Activated CD4-positive, CD25-positive, alpha-beta regulatory T cell (primary cell): ENCODE measurements at places on chromosomes 4 and X.

GRCh38 chr4:10727140-10727880 is 42.7 kb upstream of the CLNK start:
- no peak for DNase-seq

GRCh38 chr4:38366456-38366855 is 297.5 kb upstream of the KLF3 start:
- no peak for DNase-seq

- no peak for DNase-seq
Observed at GRCh38 chrX:123731258-123731986, 1.4 kb downstream of the THOC2 start.

DNA sequence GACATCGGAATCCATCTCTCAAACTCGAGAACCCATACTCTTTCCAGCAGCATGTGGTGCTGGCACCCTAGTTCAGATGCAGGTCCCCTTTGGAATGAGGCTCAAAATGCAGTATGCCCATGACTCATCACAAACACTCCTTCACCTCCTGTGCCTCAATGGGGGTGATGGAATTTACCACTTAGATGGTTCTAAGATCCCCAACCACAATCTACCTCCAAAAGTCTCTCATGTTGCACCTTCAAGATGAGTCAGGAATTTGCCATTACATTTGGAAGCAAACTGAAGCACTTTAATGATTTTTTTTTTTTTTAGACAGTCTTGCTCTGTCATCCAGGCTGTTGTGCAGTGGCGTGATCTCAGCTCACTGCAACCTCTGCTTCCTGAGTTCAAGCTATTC is 8.5 kb upstream of the MID1 start:
- DNase-seq: no peak

- DNase-seq: no peak
Observed at GRCh38 chrX:153635788-153636668, 11.0 kb upstream of the DUSP9 start.
